ENCODE measurements at places on chromosomes 16 and 17. TPM values are rescaled to one million over a fixed set of nuclear protein-coding genes. Genes with fewer than 3 reads are reported as not detected.

Gene SLC26A11
- 6.2 TPM for total RNA-seq

Gene PRSS36
- 0.59 TPM for total RNA-seq

Gene TRIM16
- total RNA-seq, result 15.2 TPM

Gene CTRB2
- not detected for total RNA-seq

Gene PRSS33
- not detected for total RNA-seq

Gene LYRM9
- total RNA-seq, result 2.4 TPM

Gene RNF167
- total RNA-seq, result 125 TPM
